ENCODE measurements at places on chromosomes 5 and 9.

DNA sequence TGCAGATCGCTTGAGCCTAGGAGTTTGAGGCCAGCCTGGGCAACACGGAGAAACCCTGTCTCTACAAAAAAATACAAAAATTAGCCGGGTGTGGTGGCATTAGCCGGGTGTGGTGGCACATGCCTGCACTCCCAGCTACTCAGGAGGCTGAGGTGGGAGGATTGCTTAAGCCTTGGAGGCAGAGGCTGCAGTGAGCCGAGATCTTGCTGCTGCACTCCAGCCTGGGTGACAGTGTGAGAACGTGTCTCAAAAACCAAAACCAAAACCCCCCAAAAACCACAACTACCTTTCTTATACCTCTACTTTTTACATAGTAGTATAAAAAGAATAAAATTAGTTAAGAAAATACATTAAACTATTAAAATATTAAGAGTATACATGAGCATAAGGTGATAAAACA lies 121.2 kb downstream of the RAPGEF6 start:
- no peak for DNase-seq

DNA sequence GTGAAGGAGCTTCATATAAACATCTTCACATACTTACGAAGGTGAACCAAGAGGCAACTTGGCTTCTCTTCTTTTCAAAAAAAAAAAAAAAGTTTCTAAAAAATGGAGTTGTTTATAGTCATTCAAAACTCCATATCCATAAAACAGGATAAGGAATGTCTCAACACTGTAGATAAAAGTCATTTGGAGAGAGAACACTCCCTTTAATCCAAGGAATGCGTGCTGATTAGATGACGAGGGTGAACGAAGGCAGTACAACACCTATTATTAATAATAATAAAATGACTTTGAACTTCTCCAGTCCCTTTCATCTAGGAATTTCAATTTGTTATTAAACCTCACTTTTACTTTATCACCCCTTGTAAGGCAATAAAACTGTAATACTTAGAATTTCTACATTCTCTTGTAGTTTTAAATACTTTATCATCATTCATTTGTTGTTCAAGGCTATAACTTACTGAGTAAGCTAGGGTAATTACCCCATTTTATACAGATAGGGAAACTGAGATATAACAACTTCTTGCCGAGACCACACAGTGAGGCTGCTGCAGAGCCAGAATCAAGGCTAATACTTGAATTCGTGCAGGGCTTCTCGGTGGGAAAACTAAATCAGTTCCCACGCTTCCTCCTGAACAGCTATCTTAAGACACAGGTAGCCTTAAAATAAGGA lies 377.1 kb downstream of the EFNA5 start:
- no peak for DNase-seq

DNA sequence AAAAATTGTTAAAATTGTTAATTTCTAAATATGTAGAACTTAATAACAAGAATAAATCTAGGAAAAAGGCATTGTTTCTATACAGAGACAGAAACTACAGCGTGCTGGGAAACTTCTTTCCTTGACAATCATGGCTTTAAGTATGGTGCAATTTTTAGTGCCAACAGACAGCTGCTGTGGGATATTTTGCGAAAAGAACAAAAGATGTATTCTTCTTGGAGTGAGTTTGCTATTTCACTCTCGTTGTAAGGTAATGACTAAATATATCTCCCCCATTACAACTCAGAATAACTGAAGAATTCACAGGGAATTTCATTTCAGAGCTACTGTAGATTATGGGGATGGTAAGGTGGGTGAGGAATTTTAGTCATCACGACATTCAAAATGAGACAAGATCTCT lies 2055.0 kb upstream of the ACO1 start:
- no peak for DNase-seq

- no peak for DNase-seq
Measured at GRCh38 chr9:137369061-137369787, 53.7 kb downstream of the EXD3 start.

DNA sequence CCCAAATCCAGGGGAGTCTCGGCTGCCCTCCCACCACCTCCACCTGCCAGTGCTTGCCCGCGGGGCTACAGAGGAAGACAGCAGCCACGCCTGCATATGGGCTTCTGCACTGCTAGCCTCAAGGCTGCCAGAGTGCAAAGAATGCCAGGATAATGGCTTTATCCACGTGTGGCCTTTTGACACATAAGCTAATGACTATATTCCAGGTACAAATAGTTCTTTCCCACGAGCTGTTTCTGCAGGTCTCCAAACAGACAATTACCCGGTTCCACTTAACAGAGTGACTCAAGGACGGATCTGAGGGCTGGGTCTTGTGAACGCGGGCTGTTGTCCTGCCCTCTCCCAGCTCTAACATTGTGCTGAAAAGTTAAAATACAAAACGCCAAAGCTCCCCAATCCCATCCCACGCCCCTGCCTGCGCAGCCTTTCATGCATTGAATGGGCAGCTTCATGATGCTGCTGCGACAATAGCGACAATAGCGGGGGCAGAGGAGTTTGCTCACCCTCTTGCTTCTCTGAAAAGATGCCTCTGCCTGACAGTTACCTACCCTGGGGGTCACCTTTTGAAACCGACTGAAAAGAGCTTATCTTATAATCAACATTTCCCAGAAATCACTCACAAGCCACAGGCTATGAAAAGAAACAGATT lies 39.1 kb upstream of the MSH3 start:
- no peak for DNase-seq

DNA sequence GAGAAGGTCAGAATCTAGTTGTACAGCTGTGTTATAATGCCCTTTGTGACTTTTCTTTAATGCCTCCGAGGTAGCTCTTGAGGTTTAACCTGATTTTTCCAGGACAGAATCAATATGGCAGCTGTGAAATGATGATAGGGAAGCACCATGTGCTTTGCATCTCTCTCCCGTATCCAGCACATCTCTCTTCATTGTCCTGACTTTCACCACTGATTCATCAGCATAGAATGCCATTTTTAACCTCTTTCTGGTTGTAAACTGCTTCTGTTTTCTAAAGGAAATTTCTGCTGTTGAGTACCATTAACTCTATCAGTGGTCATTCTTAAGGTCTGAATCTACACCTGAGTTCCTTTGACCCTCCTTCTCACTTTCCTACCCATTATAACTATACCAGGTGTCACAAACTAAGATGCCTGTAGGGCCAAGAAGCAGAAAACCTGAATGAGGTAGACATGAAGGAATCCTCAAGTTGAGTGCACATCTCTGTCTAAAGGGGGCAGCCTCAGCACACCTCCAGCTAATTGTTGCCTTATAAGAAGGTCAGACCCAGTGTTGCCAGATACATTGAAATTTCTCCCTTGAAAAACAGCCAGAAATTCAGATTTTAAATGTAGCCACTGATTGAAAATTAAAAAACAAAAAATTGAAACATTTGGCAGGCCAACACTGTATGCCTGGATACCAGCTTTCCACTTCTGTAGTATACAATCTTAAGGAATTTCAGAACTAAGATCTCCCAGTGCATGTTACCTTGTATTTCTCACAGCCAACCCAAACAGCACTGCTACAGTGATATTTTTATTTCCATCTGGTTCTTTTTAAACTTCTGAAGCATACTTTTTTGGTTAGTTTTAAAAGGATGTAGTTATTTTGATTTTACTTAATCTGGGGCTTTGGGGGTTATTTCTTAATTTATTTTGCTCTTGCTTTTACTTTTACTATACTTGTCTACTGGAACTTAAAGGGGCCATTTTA lies 35.8 kb upstream of the TLX3 start:
- DNase-seq, result peak; percentile 51

DNA sequence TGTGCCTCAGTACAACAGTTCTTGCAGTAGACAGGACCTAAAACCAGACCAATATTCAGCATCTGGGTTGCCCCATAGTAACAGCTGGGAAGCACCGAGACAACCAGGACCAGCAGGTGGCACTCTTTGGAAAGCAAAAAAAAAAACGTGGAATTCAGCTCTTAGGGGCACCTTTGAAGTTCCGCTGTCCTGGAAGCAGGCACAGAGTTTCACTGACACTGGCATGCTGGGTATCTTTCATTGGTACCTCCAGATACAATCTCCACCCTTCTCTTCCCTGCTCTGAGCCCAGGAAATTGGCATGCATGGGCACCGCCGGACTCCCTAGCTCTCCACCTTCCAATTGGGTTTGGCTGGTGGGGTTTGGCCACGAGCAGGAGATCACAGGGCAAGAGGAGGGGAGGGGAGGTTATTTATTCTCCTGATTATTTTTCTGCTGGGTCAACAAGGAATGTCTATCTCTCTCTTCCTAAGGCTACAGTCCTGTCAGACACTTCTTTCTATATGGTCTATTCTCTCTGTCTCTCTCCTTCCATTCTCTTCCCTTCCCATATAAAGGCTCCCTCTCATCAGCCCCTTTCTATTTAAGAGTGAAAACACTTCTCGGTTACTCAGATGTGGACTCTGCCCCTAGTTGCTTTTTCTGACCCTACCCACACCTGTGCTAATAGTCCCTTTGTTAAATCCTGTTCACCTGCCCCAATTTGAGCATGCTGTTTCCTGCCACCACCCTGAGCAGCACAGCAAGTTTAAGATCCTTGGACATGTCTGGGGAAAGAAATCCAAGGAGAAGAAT lies 1.9 kb upstream of the IDNK start:
- DNase-seq, result peak; percentile 68

GRCh38 chr9:92380603-92381002 lies 23.8 kb downstream of the OGN start:
- no peak for DNase-seq

GRCh38 chr9:10007356-10007755 lies 605.4 kb downstream of the PTPRD start:
- no peak for DNase-seq

- no peak for DNase-seq
Measured at GRCh38 chr5:168960497-168960896, 340.4 kb downstream of the SLIT3 start.

GRCh38 chr5:76920491-76920890 lies 32.4 kb upstream of the CRHBP start:
- DNase-seq, result no peak

DNA sequence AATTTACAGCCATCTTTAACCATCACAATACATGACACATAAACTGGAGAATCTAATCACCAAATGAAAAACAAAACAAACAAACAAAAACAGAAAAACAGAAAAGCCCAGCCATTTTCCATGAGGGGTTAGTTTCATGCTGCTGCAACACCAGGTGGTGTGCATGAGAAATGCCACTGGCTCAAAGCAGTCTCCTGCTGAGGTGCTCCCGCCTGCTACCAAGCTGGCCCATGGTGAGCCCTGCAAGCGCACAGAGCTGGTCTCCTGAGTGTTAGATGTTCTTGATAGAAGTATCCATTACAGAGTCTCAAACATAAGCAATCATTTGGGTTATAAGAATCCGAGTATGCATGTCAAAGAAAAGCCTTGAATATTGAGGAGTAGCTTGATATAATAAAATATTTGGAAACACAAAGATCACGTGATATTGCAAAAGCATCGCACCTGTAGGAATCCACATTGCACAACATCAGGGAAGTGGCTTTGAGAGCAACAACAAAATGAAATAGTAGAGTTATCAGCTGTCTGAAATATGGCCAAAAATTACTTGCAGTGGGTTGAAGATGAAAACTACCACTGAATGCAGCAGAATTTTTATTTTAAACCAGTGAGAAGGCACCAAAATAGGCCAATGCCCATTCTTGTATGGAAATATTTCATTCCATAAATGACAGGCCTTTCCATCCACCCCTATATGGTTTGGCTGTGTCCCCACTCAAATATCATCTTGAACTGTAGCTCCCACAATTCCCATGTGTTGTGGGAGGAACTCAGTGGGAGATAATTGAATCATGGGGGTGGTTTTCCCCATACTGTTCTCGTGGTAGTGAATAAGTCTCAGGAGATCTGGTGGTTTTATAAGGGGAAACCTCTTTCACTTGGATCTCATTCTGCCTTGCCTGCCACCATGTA lies 194.8 kb downstream of the SYK start:
- DNase-seq, result no peak

- DNase-seq, result no peak
Measured at GRCh38 chr5:123756816-123757215, 244.8 kb downstream of the CSNK1G3 start.

DNA sequence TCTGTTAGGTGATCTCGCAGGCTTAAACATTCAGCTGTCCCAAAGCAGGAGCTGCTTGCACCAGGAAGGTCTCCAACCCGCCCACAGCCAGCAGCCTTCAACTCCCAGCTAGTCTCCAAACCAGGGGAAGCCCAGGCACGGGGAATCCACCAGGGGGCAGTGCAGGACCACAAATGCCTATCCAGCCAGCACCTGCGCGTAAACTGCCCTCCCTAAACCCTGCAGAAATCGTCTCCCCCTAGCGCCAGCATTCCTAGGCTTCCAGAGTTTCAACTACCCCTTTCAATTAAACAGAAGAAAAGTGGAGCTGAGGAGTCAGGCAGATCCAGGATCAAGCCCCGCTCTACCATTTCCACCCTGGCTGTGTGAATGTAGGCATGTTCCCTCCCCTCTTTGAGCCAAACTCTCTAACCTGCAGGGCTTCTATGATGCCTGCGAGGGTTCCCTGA lies 72.0 kb downstream of the HRH2 start:
- peak; percentile 88 for DNase-seq

DNA sequence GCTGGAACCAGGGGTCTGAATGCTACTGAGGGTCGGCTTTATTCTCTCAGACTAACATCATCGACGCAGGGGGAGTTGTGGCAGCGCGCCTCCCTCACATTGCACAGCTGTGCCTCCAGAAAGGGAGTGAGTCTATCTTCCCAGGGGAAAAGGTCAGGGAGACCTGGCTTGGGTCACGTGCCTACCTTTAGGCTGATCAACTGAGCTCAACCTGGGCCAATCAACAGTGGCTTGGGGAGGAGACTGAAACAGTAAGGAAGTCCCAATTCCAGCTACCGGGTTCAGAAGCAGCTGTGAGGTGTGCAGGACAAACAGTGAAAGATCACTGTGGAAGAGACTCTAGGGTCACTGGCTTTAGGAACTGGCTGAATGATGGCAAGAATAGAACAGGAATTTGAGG lies 14.3 kb downstream of the SNX30 start:
- no peak for DNase-seq

DNA sequence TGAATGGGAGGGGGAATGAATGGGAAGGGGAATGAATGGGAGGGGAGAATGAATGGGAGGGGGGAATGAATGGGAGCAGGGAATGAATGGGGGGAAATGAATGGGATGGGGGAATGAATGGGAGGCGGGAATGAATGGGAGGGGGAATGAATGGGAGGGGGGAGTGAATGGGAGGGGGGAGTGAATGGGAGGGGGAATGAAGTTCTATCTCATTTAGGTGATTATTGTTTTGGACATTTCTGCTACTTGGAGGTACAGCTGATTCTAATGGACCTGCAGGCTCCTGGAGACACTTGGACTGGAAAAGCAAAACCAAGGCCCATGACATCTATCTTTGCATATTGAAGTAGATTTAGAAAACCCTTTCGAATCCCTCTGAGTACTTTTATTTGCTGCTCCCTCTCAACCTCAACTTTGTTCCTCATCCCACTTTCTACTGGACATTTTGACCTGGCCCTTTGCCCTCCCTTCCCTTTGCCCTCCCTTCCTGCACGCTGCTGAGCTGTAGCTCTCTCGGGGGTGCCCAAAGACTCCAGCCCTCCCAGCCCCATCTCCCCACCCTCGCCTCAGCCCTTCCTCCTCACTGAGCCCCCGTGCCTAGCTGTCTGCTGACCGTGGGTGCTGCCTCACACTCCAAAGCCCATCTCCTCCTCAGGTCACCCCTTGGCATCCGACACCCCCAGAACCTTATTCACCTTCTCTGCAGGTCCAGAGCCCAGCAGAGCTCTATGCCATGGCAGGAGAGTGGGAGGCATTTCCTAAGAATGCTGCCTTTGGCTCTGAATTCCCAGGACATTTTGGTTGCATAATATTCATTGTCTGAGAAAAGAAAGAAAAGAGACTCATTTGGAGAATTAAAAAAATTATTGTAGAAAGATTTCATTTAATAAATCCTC lies 19.9 kb upstream of the LPCAT1 start:
- no peak for DNase-seq
